Heart left ventricle (tissue), 16 donors: ENCODE measurements at places on chromosomes 2 and 18. TPM values are rescaled to one million over a fixed set of nuclear protein-coding genes. Genes with fewer than 3 reads are reported as not detected.

- no peak for DNase-seq
Measured at GRCh38 chr2:39902103-39902502, 123.0 kb upstream of the THUMPD2 start.

The ALLC gene
- not detected for polyA plus RNA-seq

The ABCB11 gene
- not detected for polyA plus RNA-seq

- DNase-seq: no peak
Measured at GRCh38 chr2:174675615-174676014, 78.0 kb upstream of the WIPF1 start.

GRCh38 chr2:216799873-216800431 lies 59.9 kb downstream of the TNP1 start:
- DNase-seq: no peak

The WDR54 gene
- 6.5 TPM for polyA plus RNA-seq

The RNU2-63P gene
- not detected for polyA plus RNA-seq

The C2orf66 gene
- 0.11 TPM for polyA plus RNA-seq

The GPAT2 gene
- 2.1 TPM for polyA plus RNA-seq

- no peak for DNase-seq
Measured at GRCh38 chr18:12048827-12049175, 44.8 kb upstream of the ANKRD62 start.

The FIGLA gene
- not detected for polyA plus RNA-seq

- no peak for DNase-seq
Measured at GRCh38 chr2:11630855-11631254, 39.1 kb downstream of the NTSR2 start.
